Forelimb muscle (tissue), 1 donor: ENCODE measurements at places on chromosomes 13 and 19. TPM values are rescaled to one million over a fixed set of nuclear protein-coding genes. Genes with fewer than 3 reads are reported as not detected.

GPR183 gene
- 3.2 TPM for polyA plus RNA-seq

CEACAM7 gene
- polyA plus RNA-seq = not detected

PIBF1 gene
- polyA plus RNA-seq = 24.2 TPM

SLC17A7 gene
- polyA plus RNA-seq = 1.2 TPM

ZNF835 gene
- 1.9 TPM for polyA plus RNA-seq

ZNF677 gene
- polyA plus RNA-seq = 26.4 TPM

CACNA1A gene
- polyA plus RNA-seq = 1.6 TPM

IRGC gene
- polyA plus RNA-seq = not detected

SH2D3A gene
- 1.2 TPM for polyA plus RNA-seq

SIGLEC5 gene
- 0.71 TPM for polyA plus RNA-seq

DNA sequence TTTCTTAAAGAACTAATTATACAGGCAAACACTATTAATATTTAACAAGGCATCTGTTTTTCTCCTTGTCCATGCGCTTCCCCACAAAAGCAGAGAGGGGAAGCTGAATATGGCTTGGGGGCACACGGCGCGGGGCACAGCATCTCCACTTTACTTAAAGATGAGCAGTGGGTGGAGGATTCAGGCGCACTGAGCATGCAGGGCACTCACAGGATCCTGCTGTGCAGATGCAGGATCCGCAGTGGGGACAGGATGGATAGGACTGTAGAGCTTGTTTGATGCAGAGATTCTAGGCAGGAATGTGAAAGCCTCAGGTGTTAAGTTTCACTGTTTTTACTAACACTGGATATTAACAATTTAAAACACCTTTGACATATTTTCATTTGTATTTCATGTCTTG lies 43.3 kb downstream of the ATP11A start:
- DNase-seq = no peak

- DNase-seq = no peak
Observed at GRCh38 chr13:58343076-58343475, 711.5 kb downstream of the PCDH17 start.

GRCh38 chr13:82298106-82298505 lies 1584.2 kb downstream of the SLITRK1 start:
- no peak for DNase-seq

- DNase-seq = no peak
Observed at GRCh38 chr13:32253911-32254399, 61.2 kb downstream of the ZAR1L start.

- DNase-seq = no peak
Observed at GRCh38 chr13:74838096-74838495, 643.9 kb downstream of the TBC1D4 start.

- no peak for DNase-seq
Observed at GRCh38 chr13:40755082-40755700, 15.8 kb downstream of the MRPS31 start.

DNA sequence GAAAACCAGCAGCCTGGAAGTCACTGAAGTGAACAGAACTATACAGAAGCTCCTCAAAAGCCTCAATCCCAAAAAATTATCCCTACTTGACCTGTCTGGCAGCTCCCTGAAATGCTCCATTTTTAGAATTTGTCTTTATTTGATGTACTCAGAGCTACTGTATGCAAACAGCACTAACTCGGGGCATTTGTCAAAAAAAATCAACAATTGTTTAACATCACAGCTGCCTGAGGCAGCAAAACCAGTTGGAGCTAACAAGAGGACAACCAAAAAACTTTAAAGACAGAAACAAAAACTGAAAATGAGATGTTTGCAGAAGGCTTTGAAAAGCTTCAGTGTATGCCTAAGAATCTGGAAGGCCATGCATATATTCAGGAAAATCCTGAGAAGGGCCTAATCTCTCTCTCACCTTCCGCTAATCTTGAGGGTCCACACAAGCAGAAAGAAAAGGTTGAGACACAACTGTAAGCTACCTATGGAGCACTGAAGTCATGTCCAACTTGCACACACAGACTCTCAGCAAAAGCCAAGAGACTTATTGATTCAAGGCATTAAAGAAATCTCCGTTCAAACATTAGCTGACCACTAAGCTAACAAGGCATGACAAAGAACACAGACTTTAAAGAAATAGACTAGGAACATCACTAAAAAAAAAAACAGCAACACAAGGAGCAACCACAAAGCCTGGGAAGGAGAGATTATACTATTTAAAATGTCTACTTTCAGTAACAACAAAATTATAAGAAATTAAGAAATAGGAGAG lies 16.1 kb downstream of the VWA8 start:
- DNase-seq = no peak

DNA sequence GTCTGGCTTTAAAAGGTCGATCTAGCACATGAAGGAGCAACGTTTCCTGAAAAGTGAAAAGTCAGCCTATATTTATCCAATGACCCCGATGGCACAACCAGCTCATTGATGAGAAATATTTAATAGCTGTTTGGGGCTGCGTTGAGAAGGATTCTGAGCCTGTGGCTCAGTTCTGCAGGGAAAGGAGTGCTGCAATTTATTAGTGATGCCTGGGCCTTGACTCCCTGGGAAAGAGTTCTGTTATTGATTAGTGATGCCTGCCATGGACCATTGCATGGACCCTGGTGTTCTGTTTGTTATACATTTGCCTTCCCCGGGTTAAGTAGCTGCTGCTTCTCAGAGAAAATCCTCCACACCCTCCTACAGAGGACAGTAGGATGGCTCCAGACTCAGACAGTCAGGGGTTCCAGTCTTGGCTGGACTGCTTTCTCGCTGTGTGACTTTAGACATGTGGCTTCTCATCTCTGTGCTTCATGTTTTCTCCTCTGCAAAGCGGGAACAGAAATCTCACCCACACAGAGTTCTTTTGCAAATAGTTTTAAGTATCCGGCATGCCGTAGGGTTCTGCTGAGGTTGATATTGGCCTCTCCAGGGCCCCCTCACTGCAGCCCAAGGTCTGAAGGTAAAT lies 17.7 kb upstream of the PTPRS start:
- no peak for DNase-seq

GRCh38 chr19:31334849-31335624 lies 14.2 kb downstream of the TSHZ3 start:
- DNase-seq = no peak

GRCh38 chr19:55648585-55649267 lies 714 bp downstream of the CCDC106 start:
- DNase-seq = no peak

- DNase-seq = no peak
Observed at GRCh38 chr13:40315416-40316064, 350.9 kb downstream of the FOXO1 start.

DNA sequence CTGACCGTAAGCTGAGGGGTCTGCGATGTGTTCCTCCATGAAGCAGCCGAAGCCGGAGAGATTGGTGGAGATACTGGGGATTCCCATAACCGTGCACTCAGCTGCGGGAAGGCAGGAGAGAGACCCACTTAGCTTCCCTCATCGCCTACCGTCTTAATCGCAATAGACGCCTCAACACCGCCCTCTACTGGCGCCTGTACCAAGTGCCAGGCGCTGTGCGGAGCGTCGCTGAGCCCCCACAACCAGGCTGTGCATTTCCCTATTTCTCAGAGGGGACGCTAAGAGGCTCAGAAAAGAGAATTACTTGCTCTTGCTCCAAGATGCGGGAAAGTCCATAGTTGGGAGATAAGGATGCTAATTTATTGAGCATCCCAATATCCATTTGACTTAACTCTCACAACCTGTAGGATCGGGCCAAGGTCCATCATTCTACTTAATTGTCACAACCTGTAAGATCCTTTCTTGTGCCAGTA lies 5.8 kb downstream of the FTL start:
- DNase-seq = no peak

GRCh38 chr19:51224163-51224641 lies 678 bp upstream of the CD33 start:
- DNase-seq = no peak

DNA sequence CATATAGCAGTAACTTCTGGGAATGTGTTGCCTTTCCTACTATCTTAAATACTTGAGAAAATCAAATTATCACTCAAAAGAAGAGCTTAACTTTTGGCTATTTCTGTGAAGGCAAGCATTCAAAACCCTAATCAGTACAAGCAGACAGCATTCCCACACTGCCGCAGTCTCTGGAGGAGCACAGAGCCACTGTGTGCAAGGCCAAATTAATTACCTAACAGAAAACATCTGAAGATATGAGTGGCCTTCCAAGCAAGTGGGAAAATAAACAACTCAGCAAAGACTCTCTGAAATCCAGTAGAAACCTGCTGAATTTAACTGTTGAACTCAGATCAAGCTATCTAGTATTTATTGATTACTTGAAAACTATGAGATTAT lies 68.2 kb downstream of the COL4A1 start:
- no peak for DNase-seq

GRCh38 chr19:13981021-13981420 lies 25.1 kb downstream of the RFX1 start:
- no peak for DNase-seq

- no peak for DNase-seq
Observed at GRCh38 chr13:109760402-109760801, 26.0 kb downstream of the IRS2 start.

DNA sequence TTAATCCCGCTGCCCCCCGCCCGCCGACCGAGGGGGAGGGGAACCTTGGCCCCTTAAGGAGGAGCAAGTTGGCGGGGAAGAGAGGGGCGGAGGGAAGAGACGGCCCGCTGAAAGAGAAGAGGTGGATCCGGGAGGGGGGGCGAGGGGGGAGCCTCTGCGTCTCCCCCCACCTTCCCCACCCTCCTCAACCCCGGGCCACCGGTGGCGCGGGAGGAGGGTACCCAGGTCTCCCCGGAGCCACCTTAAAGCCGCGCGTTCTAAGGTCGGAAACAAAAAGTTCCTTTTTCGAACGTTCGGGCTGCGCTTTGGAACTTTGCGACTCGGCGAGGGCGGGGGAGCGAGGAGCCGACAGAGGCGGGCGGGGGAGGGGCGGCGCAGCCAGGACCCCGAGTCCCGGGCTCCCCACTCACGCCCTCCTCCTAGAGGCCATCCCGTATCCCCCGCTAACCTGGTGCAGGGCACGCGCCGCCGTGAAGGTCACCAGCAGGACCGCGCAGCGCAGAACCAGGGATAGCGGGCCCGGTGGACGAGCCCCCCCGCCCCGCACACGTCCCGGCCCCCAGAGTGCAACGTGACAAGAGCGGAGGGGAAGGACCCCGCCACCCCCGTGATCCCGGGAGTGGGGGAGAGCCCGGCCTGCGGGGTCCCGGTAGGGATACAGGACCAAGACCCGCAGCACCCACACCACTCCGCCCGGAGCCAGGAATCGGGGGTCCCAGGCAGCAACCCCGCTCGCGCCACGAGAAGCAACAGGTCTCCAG lies 659 bp downstream of the ERF start:
- DNase-seq = no peak

- no peak for DNase-seq
Observed at GRCh38 chr19:58361900-58362271, 665 bp downstream of the ZNF497 start.

DNA sequence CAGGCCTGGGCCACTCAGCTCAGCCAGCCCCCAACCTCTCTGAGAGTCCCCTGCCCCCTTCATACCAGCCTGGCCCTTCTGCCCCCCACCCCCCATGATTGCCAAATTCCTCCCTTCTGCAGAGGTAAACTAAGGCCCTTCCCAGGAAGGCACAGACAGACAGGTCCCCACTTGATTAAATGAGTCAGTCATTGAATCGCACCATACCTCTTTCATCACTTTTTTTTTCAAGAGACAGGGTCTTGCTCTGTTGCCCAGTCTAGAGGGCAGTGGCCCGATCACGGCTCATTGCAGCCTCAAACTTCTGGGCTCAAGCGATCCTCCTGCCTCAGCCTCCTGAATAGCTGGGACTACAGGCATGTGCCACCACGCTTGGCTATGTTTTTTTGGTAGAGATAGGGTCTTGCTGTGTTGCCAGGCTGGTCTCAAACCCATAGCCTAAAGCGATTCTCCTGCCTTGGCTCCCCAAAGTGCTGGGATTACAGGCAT lies 6.0 kb downstream of the PODNL1 start:
- DNase-seq = no peak

GRCh38 chr19:42291435-42291810 lies 10.5 kb upstream of the PRR19 start:
- DNase-seq = no peak

GRCh38 chr13:20127562-20128458 lies 33.0 kb downstream of the GJA3 start:
- no peak for DNase-seq

GRCh38 chr19:58356766-58357480 lies 3.6 kb upstream of the A1BG start:
- DNase-seq = no peak

DNA sequence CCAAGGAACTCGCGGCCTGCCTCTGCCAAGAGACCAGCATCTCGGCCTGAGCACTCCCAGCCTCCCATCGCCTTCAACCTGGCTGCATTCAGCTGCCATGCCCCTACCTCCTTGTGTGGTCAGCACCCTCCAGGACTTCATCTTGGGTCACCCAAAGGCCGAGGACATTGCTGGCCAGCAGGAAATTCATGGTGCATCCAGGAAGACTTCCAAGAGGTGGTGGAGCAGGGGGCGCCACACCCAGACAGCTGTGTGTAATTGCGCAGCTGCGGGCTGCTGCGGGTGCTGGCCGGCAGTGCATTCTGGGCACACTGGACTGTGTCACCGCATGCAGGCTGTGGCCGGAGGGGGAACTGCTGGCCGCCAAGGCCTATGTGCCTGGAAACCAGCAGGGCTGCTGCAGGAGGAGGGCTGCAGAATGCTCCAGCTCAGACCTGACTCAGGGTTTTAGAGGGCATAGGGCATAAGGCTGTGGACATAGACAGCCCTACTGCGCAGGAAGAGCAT lies 164.3 kb upstream of the TUBA3C start:
- DNase-seq = no peak

DNA sequence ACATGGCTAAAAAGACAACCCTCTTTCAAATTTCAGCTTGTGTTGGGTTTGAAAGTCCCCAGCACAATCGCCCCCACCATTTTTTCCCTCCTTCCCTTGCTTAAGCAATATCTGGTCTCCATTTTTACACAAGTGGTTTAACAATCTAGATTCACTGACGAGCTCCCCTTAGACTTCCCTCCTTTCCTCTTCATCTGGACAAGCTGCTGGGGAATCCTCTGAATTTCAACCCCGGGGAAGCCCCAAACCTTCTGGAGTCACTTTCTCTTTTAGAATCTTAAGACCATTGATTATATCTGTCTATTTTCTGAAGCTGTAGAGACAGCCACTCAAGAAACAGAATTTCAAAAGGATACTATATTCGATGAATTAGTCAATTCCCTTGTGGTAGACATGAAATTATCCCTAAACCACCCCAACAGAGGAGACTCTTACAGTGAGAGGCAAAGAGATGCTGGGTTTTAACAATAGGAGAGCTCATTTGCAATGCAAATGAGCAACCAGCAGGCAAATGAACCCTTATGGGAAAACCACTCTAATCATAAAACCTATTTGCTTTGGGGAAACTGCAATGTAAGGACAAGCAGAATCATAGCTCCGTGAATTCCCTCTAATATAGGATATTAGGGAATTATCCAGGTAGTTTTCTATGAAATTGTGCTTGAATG lies 78.9 kb downstream of the TEX26 start:
- DNase-seq = no peak
